ENCODE measurements at places on chromosomes 2 and 18. TPM values are rescaled to one million over a fixed set of nuclear protein-coding genes. Genes with fewer than 3 reads are reported as not detected.

GRCh38 chr2:146437712-146438111, 1407.1 kb upstream of the ACVR2A start:
- DNase-seq: no peak

DNA sequence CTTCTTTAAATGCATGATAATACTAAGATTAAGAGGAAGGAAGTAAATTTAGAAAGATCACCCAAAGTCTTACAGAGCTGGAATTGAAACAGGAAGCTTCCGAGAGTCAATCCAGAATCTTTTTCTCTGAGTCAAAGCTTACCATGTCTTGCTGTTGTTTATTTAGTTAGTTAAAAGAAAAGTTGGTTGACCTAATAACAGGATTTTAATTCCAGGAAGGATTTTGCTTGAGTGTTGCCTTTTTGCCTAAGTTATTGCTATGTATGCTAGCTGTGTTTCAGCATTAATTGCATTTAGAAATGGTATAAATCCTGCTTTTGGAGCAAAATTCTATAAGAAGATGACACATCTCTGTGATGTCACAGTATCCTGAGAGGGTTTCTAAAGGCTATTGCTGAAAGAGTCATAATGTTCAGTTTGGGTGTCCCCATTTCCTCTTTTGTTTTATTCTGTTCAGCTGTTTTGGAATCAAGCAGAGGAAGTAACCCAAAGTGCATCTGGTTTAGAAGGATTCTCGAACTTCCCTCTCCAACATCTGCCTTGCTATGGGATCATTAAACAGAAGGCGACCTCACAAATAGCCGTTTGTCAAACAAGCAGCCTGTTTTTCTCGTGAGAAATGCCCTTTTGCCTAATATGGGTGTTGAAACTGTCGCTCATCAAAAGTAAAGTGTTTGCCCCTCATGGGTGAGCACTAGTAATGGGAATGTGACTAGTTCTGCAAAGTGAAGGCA, 271.5 kb upstream of the MMADHC start:
- no peak for DNase-seq

- no peak for DNase-seq
Measured at GRCh38 chr2:121902616-121903015, 147.2 kb downstream of the TSN start.

DNA sequence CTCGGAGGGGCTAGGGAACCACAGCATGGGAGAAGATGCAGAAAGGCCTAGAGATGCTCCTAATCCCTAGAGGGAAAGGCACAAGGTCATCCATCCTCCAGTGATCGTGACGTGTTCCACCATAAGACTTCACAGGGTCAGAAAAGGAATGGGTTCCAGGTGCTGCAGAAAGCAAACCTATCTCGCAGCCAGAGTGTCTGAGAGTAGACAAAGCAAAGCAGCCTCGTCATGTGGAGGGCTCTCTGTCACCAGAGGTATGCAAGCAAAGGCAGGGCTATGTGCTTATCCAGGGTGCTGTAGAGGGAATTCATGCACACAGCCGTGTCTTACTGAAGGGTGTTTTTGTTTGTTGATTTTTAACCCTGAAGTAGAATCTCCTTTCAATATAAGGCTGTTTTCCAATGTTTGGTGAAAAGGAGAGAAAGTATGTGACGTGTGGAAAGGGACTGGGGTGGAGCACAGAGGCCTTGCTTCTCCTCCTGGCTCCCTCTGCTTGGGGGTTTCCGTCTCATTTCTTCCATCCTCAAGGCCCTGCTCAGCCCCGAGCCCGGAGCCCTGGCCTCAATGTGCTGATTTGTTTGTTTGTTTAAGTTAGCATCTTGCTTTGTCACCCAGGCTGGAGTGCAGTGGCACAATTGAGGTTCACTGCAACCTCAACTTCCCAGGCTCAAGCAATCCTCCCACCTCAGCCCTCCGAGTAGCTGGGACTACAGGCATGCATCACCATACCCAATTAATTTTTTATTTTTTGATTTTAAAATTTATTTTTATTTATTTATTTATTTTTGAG, 3.0 kb downstream of the GPR55 start:
- no peak for DNase-seq

- DNase-seq: no peak
Measured at GRCh38 chr18:62061821-62062478, 124.9 kb downstream of the PIGN start.

DNA sequence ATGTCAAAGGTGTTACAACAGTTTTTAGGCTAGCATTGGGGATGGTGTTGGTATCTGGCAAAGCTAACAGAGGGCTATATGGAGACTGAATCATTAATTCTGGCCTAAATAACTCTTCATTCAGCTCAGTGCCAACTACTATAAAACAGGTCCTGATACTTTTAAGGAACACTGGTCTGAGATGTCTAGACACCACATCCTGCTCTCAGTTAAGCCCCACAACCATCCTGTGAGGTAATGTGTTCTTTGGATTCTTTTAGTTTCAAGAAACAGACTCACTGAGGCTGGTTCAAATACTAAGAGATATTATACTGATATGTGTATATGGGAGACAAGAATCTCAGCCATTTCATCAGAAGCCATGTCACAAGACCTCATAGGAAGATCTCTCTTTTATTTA, 14.2 kb upstream of the HK2 start:
- no peak for DNase-seq

DNA sequence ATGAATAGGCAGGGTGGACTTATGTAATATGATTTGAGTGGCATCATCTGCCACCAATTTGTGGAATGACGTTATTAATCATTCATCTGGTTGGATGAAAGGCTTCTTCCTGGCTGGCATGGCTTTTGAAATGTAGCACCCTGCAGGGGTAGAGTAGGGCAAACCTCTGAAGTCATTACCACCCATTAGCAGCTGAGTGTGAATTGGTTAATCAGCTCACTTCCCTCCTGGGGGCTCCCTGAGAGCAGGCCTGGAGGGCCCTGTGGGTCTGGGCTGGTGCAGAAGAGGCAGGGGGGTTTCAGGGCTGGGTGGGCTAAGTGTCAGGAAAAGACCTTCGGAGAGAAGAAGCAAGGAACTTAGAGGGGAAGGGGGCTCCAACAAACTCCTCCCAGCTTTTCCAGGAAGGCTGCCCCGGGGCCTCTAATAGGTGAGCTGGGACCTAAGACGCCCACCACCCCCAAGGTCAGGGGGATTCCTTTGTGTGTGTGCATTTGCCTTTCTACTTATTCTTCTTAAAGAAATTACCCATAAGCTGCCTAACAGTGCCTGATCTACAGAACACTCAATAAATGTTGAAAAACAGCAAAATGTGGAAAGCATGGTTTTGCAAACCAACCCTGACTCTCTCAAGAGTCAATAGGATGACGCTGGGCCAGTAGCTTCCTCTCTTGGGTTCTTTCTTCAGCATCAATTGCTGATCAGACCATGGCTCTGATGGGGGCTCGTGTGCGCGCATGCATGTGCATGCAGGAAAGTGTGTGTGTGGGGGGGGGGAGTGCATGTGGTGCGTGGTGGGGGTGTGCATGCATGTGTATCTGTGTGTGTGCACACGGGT, 49.7 kb upstream of the ZNF516 start:
- DNase-seq: no peak

The REG3G gene
- not detected for total RNA-seq
